ENCODE measurements at places on chromosomes 7 and 10.

GRCh38 chr7:42914009-42914408 is 2.1 kb upstream of the C7orf25 start:
- DNase-seq, result no peak

DNA sequence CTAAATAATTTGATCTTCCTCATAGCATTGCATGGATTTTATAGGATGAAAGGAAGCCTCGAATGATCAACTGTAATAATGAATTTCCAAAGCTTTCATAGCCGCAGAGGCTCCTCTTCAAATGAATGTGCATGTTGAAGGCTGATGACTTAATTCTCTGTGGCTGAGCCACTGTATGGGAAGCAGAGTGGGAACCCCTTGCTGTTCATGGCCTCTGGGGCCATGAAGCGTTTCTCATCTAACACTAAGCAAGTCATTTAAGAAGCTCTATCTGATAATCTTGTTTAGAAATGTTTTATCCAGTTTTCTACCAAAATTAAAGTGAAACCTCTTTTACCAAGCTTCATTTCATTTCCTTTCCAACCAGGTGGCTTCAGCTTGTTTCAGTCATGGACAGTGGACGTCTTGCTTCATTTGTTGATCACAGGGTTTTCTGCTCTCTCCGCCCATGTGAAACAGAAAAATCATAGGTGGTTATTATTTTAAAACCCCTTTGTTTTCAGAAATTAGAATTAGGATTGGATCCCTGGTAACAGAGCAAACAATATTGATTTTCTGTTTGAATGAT is 10.3 kb upstream of the ADARB2 start:
- DNase-seq, result no peak

DNA sequence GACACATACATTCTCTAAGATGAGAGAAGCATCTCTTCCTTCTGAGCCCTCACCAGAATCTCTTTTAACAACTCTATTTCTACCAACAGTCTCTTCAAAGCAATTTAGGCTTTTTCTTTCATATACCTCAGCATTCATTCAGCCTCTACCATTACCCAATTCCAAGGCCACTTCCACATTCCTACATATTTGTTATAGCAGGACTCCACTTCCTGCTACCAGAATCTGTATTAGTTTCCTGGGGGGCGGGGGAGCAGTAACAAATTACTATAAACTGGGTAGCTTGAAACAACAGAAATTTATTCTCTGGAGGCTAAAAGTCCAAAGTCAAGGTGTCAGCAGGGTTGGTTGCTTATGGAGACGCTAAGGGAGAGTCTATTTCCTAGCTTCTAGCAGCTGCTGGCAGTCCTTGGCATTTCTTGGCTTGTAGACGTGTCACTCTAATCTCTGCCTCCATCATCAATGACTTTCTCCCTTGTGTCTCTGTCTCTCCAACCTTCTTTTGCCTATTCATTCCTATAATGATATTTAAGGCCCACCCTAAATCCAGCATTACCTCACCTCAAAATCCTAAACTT is 7.4 kb downstream of the PRPS1L1 start:
- DNase-seq, result no peak

DNA sequence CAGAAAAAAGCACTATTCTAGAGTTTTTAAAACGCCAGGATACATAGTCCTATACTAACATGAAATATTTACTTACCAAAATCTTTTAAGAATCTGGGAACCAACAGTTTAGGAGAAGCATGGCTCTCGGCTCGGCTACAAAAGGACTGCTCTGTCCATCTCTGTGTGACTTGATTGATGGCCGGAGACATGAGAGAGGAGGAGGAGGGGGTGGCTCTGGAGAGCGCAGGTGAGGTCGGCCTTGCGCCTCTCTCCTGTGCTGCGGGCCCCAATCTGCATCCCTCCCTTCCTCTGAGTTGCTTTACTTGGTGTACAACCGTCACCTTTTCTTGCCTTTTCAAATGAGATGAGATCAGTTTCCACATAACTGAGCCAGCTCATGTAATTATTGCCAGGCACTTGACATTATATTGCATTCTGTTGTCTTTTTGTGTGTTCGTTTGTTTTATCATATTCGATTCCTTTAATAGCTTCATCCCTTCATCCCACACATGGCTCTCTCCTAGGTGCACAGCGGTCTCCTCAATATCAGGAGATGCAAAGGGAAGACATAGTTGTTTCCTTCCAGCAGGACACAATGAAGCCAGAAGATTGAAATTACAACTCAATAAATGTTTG is 87.8 kb upstream of the KLF6 start:
- DNase-seq, result no peak

GRCh38 chr7:155097338-155097737 is 27.2 kb downstream of the HTR5A start:
- DNase-seq, result no peak

Data from liver (tissue), 10 donors.